Esophagus squamous epithelium (tissue), 5 donors: ENCODE measurements at places on chromosomes 7 and 10.

GRCh38 chr10:35335133-35336083 is 901 bp upstream of the CCNY start:
- H3K36me3 ChIP-seq: no peaks in the 10 kb centered on the region
- H3K27me3 ChIP-seq: no peaks in the 10 kb centered on the region
- peak overlapping the region; percentile 59 for H3K4me3 ChIP-seq
- no peak for DNase-seq
- H3K4me1 ChIP-seq: peaks cover 35% of the 10 kb centered on the region

- no peak for DNase-seq
- no peak overlapping the region for H3K4me3 ChIP-seq
- H3K27me3 ChIP-seq: no peaks in the 10 kb centered on the region
- peak overlapping the region; percentile 23 for H3K27ac ChIP-seq
- H3K4me1 ChIP-seq: peaks cover 44% of the 10 kb centered on the region
Observed at GRCh38 chr10:6151087-6151977, 51.4 kb upstream of the PFKFB3 start.

DNA sequence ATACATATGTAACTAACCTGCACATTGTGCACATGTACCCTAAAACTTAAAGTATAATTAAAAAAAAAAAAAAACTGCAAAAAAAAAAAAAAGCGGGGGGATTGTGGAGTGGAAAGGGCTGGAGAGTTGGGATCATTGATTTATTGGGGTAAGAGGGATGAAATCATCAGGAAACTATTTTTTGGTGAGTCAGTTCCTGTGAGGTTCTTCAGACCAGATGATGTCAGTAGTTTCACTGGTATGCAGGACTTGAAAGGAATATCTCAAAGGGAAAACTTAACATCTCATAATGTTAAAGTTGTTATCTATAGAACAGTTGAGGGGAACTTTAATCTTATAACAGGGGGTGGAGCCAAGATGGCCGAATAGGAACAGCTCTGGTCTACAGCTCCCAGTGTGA is 32.6 kb upstream of the TECTB start:
- H3K27ac ChIP-seq: no peak overlapping the region
- no peak overlapping the region for H3K4me3 ChIP-seq
- no peak for DNase-seq

- no peaks in the 10 kb centered on the region for H3K27me3 ChIP-seq
- no peak overlapping the region for H3K4me3 ChIP-seq
Observed at GRCh38 chr10:106980495-106981451, 183.7 kb downstream of the SORCS1 start.

- no peaks in the 10 kb centered on the region for H3K4me1 ChIP-seq
- no peaks in the 10 kb centered on the region for H3K36me3 ChIP-seq
- no peak overlapping the region for H3K4me3 ChIP-seq
Observed at GRCh38 chr10:10295537-10295936, 722.1 kb upstream of the CELF2 start.

DNA sequence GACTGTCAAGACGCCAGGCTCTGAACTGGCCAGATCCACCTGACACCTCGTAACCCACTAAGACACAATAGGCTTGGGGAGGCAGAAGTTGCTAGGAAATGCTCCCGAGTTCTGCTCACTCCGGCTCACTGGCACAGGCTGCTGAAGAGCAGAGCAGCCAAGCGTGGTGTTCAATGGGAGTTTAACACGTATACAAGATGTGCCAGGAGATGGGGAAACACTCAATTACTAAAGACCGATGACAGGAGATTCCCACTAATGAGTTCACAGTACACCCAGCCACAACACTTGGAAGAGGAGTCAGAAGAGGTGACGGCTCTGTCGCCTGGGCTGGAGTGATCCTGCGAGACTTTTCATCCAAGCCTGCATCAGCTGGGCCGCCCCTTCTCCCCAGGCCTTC is 303.4 kb downstream of the GFRA1 start:
- no peak overlapping the region for H3K27ac ChIP-seq
- no peaks in the 10 kb centered on the region for H3K27me3 ChIP-seq
- no peaks in the 10 kb centered on the region for H3K4me1 ChIP-seq
- DNase-seq: no peak
- no peak overlapping the region for H3K4me3 ChIP-seq
- no peaks in the 10 kb centered on the region for H3K36me3 ChIP-seq

DNA sequence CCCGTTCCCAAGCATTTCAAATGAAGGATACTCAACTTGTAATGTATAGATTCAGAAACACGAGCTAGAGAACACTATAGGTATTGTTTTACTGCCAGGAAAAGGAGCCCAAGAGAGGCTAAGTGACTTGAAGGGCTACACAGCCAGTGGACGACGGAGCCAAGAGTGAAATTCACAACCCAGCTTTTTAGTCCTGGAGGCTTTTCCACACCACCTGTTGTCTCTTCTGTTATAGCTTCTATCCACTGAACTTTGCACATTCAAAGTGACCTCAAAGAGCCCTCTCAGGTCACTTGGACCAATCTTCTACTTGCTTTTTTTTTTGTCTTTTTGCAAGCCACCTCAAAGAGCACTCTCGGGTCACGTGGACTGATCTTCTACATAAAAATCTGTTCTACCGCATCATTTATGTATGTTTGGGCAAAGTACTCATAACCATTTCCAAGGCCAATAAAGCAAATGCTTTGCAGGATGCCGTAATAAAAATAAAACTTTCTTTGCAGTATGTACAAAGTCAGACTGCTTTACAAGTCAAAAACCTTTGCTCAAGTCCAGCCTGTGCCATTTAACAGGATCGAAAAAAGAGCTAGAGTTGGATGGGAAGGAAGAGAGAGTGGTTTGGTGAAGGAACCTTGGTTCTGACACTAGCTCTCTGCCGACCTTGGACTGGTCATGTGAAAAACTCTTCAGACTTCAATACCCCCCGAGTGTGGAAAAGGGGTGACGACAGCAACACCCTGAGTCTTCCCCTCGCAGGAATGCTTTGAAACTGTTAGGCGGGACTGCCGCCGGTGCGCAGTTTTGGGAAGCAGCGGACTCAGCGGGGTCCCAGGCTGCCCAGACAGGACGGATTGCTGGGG is 821 bp downstream of the SLC35B4 start:
- peak overlapping the region; percentile 86 for H3K4me3 ChIP-seq
- no peaks in the 10 kb centered on the region for H3K36me3 ChIP-seq
- no peaks in the 10 kb centered on the region for H3K27me3 ChIP-seq
- peaks cover 15% of the 10 kb centered on the region for H3K4me1 ChIP-seq
- peak overlapping the region; percentile 81 for H3K27ac ChIP-seq

DNA sequence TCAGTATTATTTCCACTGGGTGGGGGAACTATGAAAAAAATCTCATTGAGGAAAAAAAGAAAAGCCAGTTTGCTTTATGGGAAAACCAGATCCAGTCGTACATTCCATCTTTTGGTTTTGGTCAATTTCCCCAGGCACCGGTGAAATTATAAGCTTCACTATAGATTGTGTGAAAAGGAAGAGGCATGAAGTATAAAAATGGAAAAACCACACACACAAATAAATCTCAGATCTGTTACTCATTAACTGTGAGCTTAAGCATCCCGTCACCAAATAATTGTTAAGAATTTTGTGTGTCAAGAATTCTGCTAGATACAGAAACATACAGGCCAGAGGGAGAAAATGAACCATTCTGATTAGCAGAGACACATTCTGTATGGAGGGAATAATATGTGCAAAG is 405.5 kb upstream of the CELF2 start:
- H3K27me3 ChIP-seq: no peaks in the 10 kb centered on the region
- no peaks in the 10 kb centered on the region for H3K36me3 ChIP-seq
- H3K4me1 ChIP-seq: no peaks in the 10 kb centered on the region

GRCh38 chr7:147013825-147014224 is 897.2 kb downstream of the CNTNAP2 start:
- H3K27ac ChIP-seq: no peak overlapping the region
- H3K4me3 ChIP-seq: no peak overlapping the region
- no peaks in the 10 kb centered on the region for H3K36me3 ChIP-seq
- no peaks in the 10 kb centered on the region for H3K27me3 ChIP-seq

GRCh38 chr10:81877596-81877995 is 2.6 kb downstream of the NRG3 start:
- H3K27ac ChIP-seq: no peak overlapping the region
- H3K27me3 ChIP-seq: peaks cover 15% of the 10 kb centered on the region
- no peak for DNase-seq
- H3K36me3 ChIP-seq: no peaks in the 10 kb centered on the region

- no peak for DNase-seq
- H3K27ac ChIP-seq: no peak overlapping the region
- H3K27me3 ChIP-seq: no peaks in the 10 kb centered on the region
- H3K4me3 ChIP-seq: no peak overlapping the region
Observed at GRCh38 chr10:11403116-11403515, 208.3 kb downstream of the USP6NL start.

- H3K4me1 ChIP-seq: no peaks in the 10 kb centered on the region
- H3K36me3 ChIP-seq: no peaks in the 10 kb centered on the region
- DNase-seq: no peak
- H3K27ac ChIP-seq: no peak overlapping the region
- no peaks in the 10 kb centered on the region for H3K27me3 ChIP-seq
Observed at GRCh38 chr7:129123510-129123857, 21.0 kb upstream of the TSPAN33 start.

- no peak overlapping the region for H3K27ac ChIP-seq
- no peaks in the 10 kb centered on the region for H3K4me1 ChIP-seq
- DNase-seq: no peak
- H3K4me3 ChIP-seq: no peak overlapping the region
Observed at GRCh38 chr7:121282129-121282528, 46.7 kb upstream of the WNT16 start.

GRCh38 chr7:5439572-5440496 is 16.2 kb upstream of the TNRC18 start:
- H3K36me3 ChIP-seq: no peaks in the 10 kb centered on the region
